ENCODE measurements at places on chromosomes 12 and 14.

- no peak for DNase-seq
These were observed 28.1 kb downstream of the BTBD7 start for GRCh38 chr14:93304771-93305170.

DNA sequence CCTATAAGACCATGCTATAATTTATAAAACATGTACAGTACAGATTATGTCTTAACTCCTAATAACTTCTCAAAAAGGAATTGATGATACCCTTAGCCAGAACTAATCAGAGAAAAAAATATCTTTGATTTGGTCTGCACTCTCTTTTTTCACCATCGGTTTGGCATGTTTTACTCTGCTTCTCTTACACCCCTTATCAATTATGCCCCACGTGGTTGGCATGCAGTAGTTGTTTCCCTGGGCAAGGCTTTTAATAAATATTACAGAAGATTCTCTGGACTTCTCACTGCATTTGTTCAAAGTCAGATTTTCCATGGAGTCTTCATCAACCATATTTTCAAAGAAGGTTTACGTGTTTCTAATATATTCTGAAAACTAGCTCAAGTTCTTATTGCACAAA lies 167.4 kb upstream of the LRIG3 start:
- no peak for DNase-seq

DNA sequence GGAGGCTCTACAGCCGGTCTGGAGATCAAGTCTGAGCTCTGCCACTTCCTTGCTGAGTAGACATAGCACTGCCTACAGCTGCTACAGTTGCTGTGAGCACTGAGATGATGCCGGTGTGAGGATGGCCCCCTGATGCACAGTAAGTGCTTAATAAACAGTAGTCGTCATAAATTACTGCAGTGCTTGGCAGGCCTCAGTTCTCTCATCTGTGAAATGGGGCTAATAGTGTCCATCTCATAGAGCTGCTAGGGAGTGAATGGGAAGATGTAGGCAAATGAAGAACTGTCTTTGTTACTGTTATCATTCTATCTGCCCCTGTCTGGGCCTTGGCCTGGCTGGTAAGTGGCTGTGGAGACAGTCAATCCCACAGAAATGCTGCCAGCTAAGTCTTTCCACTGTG lies 124.3 kb downstream of the RBM19 start:
- no peak for DNase-seq

GRCh38 chr12:69068448-69068847 lies 135.5 kb upstream of the CPM start:
- no peak for DNase-seq

DNA sequence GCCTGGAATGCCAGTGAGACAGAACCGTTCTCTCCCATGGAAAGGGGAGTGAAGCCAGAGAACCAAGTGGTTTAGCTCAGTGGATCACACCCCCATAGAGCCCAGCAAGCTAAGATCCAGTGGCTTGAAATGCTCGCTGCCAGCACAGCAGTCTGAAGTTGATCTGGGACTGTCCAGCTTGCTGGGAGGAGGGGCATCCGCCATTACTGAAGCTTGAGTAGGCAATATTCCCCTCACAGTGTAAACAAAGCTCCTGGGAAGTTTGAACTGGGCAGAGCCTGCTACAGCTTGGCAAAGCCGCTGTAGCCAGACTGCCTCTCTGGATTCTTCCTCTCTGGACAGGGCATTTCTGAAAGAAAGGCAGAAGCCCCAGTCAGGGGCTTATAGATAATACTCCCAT lies 374.3 kb upstream of the DCN start:
- DNase-seq, result no peak

- DNase-seq, result no peak
These were observed 61.4 kb downstream of the MYF5 start for GRCh38 chr12:80778005-80778541.

DNA sequence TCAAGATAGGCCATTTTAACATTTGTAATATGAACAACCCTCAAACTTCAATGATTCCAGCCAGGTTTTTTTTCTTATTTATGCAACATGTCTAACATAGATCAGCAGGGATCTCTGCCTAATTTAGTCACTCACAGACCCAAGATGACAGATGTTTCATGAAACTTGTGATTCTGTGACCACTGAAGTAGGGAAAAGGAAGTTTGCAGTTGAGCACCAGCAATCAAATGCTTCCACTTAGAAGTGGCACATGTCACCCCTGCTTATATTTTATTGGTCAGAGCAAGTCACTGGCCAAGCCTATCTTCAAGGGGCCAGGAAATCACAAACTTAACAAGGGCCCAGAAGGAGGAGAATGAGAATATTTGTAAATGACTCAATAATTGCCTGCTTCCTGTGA lies 150.6 kb downstream of the BCAT1 start:
- no peak for DNase-seq

DNA sequence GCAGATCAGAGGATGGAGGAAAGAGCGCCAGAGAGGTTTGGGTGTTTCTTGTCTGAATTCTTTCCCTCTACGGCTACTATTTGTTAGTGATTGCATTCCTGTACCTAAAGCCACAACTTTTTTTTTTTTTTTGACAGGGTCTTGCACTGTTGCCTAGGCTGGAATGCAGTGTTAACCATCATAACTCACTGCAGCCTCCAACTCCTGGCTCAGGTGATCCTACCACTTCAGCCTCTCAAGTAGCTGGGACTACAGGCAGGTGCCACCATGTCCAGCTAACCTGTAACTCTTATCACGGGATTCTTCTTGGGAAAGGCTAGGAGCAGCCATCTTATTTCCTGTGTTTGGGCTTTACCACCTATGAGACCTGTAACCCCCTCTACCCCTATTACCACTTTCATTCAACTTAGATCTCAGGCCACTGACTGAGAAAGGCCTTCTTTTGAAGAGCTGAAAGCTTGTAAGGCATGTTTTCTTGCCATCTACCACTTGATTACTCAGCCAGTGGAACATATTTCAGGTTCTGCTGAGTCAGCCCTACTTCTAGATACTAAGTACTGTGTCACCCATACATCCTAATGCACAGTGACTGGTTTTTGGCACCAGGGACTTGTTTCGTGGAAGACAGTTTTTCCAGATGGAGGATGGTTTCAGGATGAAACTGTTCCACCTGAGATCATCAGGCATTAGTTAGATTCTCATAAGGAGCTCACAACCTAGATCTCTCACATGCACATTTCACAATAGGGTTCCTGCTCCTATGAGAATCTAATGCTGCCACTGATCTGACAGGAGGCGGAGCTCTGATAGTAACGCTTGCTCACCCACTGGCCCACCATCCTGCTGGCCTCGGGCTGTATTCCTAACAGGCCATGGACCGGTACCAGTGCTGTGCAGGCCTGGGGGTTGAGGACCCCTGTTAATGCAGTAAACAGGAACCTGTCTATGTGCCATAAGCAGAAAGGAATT lies 6.9 kb downstream of the VEZT start:
- DNase-seq, result no peak

Data from stimulated activated CD8-positive, alpha-beta memory T cell treated with anti-CD3 and anti-CD28 coated beads, Interleukin-7, amount 100 ng/mL, for 1 hour (primary cell).